Activated CD8-positive, alpha-beta memory T cell treated with anti-CD3 and anti-CD28 coated beads for 4 hours (primary cell): ENCODE measurements at places on chromosomes 6 and 20.

DNA sequence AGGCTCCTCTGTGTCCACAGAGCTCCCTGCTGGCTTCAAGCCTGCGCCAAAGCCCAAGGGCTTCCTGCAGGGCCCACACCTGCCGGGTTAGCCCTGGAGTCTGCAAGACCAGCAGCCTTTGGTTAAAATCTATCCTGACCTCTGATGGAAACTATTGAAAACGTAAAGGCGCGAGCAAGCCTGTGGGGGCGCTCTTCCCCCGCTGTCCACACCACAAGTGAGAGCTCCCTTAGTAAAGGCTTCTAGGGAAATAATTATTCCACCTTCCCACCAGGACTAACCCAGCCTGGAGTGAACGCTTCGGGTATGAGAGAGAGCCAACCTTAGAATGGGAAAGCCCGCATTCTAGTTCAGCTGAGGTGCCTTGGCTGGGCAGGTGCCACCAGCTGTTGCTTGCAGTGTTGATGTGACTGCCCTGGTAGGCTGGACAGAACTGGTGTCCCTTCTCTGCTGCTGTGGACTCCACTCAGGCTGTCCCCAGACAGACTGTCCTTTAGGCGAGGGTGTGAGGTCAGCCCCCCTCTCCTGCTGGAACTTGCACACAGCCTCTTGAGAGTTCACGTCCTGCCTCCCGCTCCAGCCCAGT, 68.7 kb downstream of the SYTL3 start:
- no peak for DNase-seq

DNA sequence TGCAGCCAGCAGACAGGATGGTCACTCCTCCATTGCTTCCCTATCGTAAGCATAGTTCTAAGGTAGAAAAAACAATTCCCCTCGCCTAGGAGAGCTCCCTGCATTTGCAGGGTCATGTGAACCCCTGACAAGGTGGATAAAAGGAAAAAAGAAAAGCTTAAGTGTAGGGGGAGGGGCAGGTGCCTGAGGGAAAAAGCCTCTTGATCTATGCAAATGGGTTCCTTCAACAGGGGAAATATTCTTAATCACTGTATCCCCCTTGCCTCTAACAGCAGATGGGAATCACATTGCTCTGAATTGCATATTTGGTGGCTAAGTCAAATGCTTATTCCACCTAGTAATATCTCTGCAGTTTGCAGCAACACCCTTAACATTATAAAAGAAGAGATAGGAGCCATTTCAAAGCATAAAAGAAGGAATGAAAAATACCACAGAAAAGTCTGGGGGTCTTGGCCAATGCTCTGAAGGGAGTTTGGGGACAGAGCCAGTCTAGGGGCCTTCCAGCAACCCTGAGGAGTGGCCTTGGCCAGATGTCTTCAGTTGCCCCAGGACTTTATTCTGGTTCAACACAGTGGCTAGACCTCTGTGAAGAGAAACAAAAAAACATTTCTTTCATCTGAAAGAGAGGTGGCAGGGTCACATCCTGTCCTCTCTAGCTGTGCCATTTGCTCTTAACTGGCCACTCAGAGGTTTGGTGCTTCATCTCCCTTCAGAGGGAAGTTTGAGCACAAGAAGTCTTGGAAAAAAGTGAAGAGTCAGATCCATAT, 660.4 kb upstream of the GJE1 start:
- DNase-seq = no peak

DNA sequence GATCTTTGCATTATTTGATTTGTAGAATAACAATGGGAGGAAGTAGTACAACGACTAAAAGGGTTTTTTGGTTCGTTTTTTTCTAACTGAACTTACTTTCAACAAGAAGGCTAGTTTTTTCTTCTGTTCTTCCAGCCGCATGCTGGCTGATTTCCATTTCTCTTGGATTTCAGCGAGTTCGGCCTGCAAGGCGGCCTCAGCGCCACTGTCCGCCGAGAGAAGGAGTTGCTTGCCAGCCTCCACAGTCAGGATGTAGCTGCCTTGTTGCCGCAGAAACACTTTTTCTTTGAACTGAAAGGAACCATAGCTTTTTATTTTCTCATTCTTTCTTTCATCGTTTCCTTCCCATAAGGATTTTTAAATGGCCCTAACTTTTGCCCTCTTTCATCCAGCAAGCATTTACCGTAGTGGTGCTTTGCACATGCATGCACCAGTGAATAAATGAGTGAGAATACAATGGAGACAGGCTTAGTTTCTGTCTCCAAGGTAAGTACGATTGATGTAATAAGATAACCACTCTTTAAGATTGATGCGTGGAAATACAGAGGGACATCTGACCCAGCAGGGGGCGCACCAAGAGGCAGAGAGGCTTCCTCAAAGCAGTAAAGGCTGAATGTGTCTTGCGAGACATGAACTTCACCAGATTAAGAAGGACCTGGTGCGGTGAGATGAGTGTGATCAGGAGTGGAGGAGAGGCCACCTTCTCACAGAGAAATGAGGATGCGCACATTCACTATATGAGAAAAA, 398.8 kb downstream of the ESR1 start:
- DNase-seq = no peak

GRCh38 chr20:44336725-44337380, at the start of gene R3HDML:
Gene R3HDML (plus strand): TSS chr20:44337043. CDS start chr20:44337158, 115 bp downstream.
- no peak for DNase-seq

GRCh38 chr20:61986762-61987321, 78.8 kb downstream of the TAF4 start:
- no peak for DNase-seq

- DNase-seq = no peak
Measured at GRCh38 chr6:30073489-30074235, 1.9 kb downstream of the RNF39 start.

- no peak for DNase-seq
Measured at GRCh38 chr20:31694842-31695593, 27.6 kb downstream of the BCL2L1 start.

- DNase-seq = no peak
Measured at GRCh38 chr6:32105433-32105832, 3.7 kb downstream of the TNXB start.

- no peak for DNase-seq
Measured at GRCh38 chr6:17919496-17919895, 67.9 kb downstream of the KIF13A start.

- DNase-seq = no peak
Measured at GRCh38 chr20:3925899-3926638, 36.9 kb downstream of the PANK2 start.

DNA sequence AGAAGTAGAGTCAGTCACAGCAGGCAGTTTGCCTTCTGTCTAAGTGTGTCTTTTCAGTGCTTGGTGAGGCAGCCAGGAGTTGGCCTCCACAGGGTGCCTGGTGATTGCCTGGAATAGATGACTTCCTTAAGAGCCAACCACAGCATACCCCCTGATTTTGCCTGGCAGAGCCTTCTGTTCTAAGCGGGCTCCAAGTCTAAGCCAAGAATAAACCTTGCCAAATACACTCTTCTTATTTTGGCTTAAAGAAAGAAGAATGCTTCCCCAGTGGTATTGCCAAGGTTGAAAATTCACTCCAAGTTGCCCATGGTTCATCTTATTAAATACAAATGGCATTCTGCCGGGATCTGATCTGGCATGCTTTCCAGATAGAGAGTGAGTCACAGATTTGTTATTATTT, 1424.8 kb upstream of the EYS start:
- DNase-seq = no peak

GRCh38 chr6:53408826-53409225, 60.1 kb upstream of the ELOVL5 start:
- DNase-seq = no peak

DNA sequence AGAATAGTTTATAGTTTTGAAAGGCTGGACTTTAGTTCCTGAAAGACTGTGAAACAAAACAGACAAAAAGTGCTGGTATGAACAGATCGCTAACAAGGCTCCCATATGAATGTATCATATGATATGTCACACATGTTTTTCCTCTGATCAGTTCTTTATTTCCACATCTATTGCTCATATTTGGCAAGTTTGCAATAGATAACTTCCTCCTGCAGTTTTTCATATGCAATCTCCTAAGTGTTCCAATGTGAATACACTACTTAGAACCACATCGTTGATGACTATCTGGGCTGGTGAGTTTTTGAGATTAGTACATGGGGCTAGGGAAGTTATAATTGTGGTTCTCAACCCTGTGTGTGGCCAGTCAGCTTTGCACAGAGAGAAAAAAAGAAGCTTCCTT, 23.1 kb downstream of the CRYBG1 start:
- no peak for DNase-seq

DNA sequence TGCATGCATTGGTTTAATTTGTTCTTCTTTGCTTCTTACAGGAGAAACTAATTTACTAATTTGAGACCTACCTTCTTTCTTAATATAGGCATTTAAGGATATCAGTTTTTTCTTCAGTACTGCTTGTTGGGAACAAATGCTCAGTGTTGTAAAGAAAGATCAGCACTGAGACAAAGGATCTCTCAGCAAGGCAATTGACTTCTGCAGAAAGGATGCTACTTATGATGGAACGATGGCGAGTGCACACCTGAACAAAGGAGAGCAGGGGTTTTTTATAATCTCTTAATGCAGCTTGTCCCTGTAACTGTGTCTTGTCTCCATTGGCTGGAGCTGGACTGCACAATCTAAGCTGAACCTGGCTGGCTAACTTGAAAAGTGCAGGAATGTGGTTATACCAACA, 64.2 kb downstream of the RPP21 start:
- DNase-seq = no peak

- no peak for DNase-seq
Measured at GRCh38 chr6:165013701-165014100, 295.7 kb downstream of the C6orf118 start.

- no peak for DNase-seq
Measured at GRCh38 chr6:3504938-3505805, 48.3 kb upstream of the SLC22A23 start.

DNA sequence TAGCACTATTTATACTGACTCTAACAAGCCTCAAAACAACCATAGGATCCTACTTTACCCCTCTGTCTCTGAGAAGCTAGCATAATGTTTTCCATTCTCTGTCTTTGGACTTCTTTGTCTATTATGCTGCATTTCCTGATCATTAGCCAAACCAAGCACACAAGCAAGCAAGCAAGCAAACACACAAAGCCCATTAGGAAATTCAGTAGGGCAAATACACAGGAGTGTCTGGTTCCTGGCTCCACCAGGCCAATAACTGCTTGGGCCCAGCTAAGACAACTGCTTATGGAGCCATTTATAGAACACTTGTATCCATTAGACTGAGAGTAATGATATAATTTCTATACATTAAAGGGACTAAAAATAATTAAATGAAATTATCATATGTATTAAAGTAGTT, 952.9 kb upstream of the EPHA7 start:
- no peak for DNase-seq

DNA sequence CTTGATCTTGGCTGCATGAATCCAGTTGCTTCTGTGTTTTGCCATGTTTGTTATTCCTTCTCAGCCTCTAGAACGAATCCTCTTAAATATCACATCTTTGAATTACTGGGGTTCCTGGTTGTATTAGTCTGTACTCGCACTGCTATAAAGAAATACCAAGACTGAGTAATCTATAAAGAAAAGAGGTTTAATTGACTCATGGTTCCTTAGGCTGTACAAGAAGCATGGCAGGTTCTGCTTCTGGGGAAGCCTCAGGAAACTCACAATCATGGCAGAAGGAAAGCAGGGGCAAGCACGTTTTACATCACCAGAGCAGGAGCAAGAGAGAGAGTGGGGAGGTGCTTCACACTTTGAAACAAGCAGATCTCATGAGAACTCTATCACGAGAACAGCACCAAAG, 18.0 kb upstream of the BFSP1 start:
- DNase-seq = no peak
